Activated naive CD4-positive, alpha-beta T cell (primary cell): ENCODE measurements at places on chromosomes 6 and 20.

GRCh38 chr6:78770765-78771164, 96.6 kb upstream of the IRAK1BP1 start:
- DNase-seq: no peak

DNA sequence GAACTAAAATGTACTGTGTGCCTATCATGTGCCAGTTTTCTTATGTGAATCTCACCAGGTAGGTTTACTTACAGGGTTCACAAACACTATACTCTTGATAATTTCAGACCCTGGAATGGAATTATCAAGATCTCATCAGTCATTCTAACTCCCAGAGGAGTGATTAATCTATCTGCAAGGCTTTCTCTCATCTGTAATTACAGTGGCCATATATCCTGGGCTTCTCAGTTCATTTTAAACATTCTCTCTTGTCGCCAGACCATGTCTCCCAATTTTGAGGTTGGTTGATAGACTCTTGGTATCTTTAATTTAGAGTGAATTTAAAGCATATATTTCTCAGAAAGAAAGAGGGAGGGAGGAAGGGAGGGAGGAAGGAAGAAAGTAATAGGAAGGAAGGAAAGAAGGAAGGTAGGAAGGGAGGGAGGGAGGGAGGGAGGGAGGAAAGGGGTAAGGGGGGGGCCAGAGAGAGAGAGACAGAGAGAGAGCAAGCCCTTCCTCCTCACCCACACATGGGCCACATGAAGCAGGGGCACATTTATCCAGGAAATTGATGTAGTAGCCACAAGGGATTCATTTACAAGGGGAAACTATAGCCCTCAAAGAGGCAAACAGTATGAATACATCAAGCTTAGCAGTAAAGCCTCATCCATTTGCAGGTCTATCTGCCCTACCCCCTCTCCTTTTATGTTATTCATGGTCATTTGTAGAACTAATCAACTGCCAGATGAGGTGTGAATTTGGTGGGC, 25.8 kb upstream of the NRSN1 start:
- no peak for DNase-seq

- DNase-seq: no peak
Measured at GRCh38 chr6:133447924-133448323, 206.8 kb downstream of the EYA4 start.

DNA sequence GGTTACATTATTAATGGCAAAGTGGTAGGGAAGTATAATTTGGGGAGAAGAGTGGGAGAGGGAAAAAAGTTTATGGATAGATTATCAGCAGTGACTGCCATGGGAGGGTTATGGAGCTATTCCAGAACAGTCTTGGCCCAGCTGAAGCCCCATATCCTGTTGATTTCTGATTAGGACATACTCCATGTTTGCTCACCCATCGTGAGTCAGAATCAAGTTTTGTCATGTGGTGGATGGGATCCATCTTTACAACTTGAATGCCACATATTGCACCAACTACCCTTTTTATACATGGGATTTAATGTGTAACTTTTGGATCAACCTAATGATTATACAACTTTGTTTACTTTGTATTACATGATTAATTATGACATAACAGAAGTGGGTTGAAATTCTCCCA, 217.0 kb downstream of the HAO1 start:
- DNase-seq: no peak

GRCh38 chr6:116011520-116011919, 49.2 kb downstream of the FRK start:
- no peak for DNase-seq

- DNase-seq: no peak
Measured at GRCh38 chr6:5422321-5422915, 161.1 kb downstream of the FARS2 start.

DNA sequence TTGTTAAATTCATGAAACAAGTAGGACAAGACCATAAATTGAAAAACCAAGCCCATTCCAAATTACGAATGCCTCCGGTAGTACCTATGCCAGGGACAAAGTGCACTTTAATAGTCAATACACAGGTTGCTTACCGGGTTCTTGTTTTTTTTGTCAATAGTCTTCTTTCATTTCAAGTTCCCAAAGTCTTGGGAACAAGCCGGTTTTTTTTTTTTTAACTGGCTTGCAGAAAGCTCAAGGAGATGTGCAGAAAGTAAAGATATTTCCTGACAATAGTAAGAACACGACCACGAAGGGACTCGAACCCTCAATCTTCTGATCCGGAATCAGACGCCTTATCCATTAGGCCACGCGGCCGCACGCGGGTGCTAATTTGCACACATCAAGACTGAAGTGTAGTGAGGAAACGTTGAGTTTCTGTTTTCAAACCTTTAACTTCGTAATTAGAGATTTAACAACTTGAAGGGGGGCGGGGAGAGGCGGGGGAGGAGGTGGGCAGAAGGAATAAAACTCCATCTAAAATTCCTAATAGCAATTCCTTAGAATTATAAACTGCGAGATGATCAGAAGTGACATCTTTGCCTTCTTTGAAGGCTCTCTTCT, 181.0 kb downstream of the TRIM27 start:
- DNase-seq: no peak

DNA sequence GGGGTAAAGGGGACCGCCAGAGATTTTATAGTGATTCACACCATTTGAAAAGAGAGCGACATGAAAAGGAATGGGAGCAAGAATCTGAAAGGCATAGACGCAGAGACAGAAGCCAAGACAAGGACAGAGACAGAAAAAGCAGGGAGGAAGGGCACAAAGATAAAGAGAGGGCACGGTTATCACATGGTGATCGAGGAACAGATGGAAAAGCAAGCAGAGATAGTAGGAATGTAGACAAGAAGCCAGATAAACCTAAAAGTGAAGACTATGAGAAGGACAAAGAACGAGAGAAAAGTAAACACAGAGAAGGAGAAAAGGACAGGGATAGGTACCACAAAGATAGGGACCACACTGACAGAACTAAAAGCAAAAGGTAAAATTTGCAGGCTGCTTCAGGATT, 77.7 kb downstream of the PHF3 start:
- no peak for DNase-seq

DNA sequence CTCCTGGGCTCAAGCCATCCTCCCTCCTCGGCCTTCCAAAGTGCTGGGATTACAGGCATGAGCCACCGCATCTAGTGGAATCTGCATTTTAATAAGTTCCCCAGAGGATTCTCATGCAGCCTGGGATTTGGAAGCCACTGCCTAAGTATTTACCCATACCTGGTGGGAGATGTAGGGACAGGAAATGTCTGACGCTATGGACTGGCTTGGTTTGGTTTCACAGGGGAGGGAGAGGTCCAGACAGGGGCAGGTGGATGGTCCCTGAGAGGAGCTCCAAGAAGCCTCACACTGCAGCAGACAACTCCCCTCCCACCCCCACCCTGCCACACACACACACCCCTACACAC, 4.4 kb downstream of the VSTM2L start:
- DNase-seq: no peak

GRCh38 chr6:121711472-121711871, 276.0 kb downstream of the GJA1 start:
- no peak for DNase-seq

DNA sequence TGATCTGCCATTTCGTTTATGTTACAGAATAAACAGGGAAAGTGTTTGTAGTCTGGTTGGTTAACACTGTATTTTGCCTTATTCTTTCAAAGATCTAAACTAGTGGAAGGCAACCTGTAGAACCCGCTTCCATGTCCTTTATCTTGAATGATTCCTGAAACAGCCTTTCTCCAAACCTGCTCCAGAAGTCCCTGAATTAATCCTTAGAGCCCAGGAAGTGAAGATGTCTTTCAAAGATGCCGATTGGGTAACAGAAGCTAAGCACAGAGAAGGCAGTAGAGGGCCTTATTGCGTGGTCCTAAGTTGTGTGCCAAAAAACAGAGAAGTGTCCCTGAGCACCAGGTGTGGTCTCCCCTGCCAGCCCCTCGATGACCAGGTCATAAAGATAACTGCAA, 19.2 kb upstream of the ZSCAN16 start:
- DNase-seq: no peak

- DNase-seq: no peak
Measured at GRCh38 chr6:110232450-110232849, 52.2 kb downstream of the CDC40 start.

DNA sequence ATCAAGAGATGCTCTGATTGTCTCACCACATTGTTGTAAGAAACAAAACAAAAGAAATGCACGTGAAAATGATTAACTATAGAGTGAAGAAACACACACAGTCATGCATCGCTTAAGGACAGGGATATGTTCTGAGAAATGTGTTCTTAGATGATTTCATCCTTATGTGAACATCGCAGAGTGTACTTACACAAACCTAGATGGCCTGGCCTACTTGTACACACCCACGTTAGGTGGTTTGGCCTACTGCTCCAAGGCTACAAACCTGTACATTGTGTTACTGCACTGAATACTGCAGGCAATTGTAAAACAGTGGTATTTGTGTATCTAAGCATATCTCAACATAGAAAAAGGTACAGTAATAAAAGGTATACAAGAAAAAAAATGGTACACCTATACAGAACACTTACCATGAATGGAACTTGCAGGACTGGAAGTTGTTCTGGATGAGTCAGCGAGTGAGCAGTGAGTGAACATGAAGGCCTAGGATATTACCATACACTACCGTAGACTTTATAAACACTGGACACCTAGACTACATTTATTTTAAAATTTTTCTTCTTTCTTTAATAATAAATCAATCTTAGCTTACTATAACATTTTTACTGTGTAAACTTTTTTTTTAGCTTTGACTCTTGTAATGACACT, 48.6 kb downstream of the FKBP5 start:
- DNase-seq: no peak

DNA sequence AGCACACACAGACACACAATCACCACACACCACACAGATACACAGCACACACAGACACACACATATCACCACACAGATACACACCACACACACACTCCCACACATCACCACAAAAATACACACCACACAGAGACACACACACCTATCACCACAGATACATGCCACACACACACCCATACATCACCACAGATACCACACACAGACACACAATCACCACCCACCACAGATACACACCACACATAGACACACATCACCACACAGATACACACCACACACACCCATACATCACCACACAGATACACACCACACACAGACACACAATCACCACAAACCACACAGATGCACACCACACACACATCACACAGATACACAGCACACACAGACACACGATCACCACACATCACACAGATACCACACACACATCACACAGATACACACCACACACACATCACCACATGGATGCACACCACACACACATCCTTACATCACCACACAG, 74.0 kb downstream of the GRM4 start:
- no peak for DNase-seq

DNA sequence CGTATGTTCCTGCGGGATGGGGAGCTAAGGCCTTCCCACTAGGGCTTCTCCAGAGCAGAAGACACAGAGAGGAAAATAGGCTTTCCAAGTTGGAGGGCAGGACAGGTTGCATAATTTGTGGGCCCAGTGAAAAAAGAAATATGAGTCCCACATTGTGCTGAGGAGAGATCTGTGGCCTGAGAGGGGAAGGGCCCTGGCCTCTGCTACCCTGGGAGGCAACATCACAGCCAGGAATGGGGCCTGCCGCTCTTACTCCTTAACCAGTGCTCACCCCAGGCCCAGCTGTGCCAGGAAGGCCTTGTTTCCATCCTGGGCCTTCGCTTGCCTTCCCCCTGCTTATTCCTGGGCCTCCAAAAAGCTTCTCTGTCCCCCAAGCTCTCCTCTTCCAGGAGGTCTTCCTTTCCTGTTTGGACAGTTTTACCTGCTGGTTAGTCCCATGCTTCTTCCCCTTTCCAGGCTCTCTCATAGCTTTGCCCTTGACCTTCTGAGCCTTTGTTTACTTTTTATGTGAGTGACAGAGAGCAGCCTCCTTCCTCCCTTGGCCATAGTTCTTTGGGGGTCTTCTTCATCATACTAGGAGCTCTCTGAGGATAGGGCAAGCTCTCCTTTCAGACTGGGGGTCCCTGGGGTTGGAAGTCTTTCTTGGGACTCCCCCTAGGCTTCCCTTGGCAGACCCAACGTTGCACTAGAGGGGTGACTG, 26.2 kb upstream of the VEGFA start:
- DNase-seq: no peak

DNA sequence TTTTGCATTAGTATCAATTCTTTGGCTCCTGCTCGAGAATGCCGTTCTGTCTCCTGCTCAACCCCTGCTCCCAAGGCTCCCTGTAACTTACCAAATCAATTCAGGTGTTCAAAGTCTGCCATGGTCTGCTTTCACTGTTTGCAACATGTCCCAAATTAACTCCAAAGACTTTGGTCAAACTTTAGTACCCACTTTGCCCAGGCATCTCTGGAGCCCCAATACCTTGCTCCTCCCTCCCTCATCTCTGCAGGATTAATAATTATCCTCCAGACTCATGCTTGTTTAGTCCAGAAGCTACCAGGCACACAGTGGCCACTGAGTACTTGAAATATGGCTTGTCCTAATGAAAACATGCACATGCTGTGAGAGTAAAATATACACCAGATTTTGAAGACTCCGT, 30.2 kb downstream of the GCLC start:
- no peak for DNase-seq

GRCh38 chr6:123565529-123565928, 71.2 kb downstream of the TRDN start:
- no peak for DNase-seq

DNA sequence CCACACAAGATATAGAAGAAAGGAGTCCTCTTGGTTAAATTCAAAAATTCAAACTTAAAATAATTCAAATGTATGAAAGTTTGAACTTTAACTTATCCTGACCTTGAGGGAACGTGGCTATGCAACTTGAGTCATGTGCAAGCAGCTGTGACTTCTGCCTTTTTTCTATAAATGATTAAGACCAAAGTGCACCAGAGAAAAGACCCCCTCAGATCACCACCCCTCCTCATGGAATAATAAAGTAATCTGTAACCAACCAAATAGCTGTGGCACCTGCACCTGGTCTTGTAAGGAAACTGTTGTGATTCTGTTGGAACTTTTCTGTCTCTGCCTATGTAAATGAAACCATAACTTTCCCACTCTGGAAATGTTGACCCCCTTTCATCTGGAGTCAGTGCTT, 141.1 kb upstream of the GGTLC1 start:
- DNase-seq: no peak

GRCh38 chr6:56406276-56407269, 159.2 kb upstream of the COL21A1 start:
- DNase-seq: no peak

GRCh38 chr6:26141378-26141904, 54.2 kb downstream of the HFE start:
- no peak for DNase-seq

DNA sequence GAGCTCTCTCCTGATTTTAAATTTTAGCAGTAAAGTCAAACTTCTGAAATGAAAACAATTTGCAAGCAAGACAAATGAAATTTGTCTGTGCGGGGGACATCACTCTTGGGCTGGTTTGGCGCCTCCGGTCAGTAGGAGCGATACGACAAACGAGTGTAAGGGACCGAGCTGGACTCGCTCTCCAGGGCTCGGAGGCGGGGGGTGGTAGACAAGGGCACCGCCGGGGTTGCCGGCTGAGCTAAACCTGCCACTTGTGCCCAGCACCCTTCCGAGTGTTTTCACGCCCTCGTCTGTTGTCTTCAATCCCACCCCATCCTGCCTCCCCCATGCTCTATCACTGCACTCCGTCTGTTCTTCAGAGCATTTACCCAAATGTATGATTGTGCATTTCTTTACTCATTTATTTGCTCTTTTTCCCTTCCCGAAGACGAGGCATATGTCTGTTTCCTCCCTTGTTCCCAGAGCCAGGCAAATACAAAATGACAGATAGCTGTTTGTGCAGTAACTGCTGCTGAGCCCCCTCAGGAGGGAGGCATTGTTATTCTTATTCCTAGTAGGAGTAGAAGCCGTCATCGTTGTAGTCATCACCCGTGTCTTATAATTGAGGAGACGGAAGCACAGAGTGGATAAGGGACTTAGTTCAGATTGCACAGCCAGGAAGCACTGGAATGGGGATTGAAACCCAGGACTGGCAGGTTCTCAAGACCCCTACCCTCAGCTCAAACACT, 62.8 kb upstream of the APCDD1L start:
- no peak for DNase-seq
